ENCODE measurements at places on chromosomes 12 and 14. TPM values are rescaled to one million over a fixed set of nuclear protein-coding genes. Genes with fewer than 3 reads are reported as not detected.

DNA sequence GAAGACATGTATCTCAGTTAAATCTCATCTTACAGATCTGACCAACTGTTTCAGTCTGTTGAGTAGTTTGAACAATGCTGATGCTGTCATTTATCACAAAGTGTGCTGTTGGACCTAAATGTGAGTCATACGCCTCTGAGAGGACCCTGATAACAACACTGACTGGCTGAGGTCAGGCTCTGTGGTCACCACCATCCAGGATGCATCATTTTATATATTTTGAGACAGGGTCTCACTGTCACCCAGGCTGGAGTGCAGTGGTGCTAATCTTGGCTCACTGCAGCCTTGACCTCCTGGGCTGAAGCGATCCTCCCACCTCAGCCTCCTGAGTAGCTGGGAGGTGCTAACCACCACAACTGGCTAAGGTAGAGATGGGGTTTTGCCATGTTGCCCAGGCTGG lies 181.0 kb upstream of the RGS6 start:
- no peak overlapping the region for H3K4me3 ChIP-seq
- H3K4me1 ChIP-seq = peaks cover 2% of the 10 kb centered on the region
- H3K36me3 ChIP-seq = no peaks in the 10 kb centered on the region
- no peak for DNase-seq
- H3K27me3 ChIP-seq = no peaks in the 10 kb centered on the region

DNA sequence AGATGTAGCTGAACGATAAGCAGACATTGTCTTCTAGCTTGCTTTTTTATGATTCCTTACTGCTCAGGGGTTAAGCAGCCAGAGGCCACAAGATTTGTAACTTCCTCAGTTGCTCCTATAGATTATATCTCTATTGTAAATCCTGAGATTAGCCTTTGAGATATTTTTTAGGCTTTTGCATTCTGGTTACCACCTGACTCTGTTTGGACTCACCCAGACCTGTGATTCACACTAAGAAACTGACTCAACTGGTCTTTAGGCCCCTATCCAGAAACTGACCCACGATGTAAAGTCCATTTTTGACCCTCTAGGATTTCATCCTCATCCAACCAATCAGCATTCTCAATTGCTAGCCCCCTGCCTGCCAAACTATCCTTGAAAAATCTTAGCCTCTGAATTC lies 194.4 kb downstream of the RASSF9 start:
- H3K4me3 ChIP-seq = no peak overlapping the region
- H3K27ac ChIP-seq = no peak overlapping the region
- H3K27me3 ChIP-seq = no peaks in the 10 kb centered on the region
- DNase-seq = no peak
- H3K36me3 ChIP-seq = no peaks in the 10 kb centered on the region

The LHX5 gene
- total RNA-seq = not detected

The CHD8 gene
- 50.5 TPM for total RNA-seq

The SPTLC2 gene
- 22.6 TPM for total RNA-seq
